GM03348 (cell line): ENCODE measurements at places on chromosomes 5 and 9.

GRCh38 chr9:99859243-99859980 lies 37.7 kb downstream of the NR4A3 start:
- DNase-seq, result peak; percentile 47

DNA sequence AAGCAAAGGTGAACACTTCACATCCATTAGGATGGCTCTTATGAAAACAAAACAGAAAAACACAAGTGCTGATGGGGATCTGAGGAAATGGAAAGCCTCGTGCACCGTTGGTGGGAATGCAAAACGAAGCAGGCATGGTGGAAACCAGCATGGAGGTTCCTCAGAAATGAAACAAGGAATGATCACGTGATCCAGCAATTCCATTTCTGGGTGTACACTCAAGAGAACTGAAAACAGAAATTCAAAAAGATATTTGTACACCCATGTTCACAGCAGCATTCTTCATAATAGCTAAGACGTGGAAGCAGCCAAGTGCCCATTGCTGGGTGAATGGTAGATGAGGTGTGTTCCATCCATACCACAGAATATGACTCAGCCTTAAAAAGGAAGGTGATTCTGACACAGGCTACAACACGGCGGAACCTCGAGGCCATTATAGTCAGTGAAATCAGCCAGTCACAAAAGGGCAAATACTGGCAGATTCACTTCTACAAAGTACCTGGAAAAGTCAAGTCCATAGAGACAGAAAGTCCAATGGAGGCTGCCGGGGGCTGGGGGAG lies 87.2 kb upstream of the RAPGEF1 start:
- DNase-seq, result no peak

GRCh38 chr9:5698810-5699556 lies 70.1 kb downstream of the RIC1 start:
- DNase-seq, result no peak

DNA sequence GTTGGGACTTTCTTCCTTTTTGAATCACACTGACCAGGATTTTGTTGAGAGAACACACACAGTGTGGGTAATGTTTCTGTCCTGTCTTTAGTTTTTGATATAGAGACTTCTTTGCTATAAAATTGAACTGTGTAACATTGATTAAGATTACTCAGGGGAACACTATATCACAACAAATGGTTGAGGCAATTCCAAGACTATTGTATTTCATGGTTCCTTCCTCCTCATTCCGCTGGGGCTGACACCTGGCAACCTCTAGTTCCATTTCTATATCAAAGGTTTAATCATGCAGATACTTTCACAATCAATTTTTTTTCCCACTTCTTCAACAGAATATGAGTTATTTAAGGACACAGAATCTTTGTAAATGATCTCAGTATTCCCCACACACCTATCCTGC lies 182.2 kb downstream of the TAF11L14 start:
- no peak for DNase-seq

DNA sequence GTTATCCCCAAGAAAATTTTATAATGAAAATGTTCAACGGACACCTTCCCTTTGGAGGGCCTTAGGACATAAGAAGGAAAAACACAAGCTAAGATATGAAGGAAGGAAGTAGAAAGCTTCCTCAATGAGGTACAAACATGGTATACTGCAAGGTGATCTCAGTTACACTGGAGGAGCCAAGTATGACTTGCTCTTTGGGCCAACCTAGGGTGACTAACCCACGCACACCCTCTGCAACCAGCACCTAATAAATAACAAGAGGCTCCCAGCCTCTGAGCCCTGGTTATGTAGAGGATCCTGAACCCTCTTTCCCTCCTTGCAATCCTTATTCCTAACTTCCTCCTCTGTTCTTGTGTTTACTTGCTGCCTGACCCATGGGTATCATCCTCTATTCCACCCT lies 38.3 kb upstream of the KCNV2 start:
- no peak for DNase-seq

DNA sequence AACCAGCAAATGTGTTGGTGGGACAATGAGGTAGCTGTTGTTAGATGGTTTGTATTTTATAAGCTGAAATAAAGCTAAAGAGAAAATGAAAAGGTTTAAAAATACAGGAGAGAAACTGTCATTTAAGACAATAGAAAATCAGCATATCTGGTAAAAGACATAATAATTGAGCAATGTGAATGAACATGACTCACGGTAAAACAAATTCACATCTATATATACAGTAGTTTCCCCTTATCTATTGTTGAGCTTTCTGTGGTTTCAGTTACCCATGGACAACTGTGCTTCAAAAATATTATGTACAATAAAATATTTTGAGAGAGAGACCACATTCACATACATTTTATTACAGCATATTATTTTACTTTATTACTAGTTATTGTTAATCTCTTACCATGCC lies 1649.8 kb downstream of the EFNA5 start:
- no peak for DNase-seq

DNA sequence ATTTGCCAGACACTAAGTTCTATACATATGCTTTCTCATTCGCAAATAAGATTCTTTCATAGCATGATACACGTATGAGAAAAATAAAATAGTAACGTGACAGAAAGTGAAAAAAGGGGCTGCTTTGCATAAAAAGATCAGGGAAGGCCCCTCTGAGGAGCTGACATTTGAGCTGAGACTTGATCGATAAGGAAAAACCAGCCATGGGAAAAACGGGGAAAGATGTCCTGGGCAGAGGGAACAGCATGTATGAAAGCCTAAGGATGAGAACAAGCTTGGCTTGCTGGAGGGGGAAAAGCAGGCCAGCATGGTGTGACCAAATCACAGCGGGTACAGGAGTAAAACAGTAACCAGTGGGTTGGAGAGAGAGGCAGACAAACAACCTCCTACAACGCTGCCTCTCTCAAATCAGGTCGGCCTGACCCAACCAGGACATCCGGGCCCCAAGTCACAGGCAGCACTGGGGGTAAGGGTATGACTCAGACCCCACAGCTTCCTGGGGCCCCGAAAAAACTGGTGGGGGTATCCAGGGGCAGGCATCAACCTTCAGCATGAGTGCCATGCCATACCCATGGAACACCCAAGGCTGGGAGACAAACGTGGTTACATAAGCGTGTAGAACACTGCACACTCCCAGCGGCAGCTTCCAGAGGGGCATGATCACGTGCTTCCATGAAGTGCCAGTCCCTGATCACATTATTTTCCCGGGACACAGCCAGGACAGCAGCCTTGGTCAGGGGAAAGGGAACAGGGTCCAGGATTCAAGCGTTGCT lies 2.2 kb downstream of the TNIP1 start:
- no peak for DNase-seq

DNA sequence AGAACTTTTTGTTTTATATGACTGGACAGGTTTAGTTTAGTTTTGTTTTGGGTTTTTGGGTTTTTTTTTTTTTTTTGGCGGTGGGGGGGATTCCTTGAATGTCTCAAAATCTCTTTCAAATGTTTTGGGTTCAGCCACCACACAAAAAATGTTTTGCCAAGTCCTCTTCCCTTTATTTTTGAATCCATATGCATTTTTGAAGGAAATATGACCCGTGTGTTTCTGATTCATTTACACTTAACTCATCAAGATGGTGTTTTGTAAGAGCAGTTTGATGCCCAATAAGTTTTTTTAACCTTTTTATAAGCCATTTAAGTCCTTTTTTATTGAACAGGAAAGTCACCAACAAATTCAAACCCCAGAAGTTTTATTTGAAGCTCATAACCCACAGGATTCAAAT lies 209.8 kb downstream of the CWC27 start:
- DNase-seq, result no peak

DNA sequence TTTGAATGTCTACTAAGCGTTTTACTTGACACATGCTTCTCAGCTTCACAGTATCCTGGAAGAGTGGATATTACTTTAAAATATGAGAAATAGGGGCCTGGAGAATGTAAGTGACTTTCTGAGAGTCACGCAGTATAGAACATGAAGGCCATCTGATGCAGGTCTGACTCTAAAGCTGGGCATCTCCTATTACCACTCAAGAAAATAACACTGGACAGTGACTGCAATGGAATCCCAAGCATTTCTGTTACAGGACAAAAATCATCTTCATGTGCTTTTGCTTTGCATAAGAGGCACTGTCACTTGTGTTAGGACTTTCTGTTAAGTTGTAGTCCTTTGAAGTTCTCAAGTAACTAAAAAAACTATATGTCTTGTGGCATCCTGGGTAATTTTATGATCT lies 335.5 kb downstream of the FBXL7 start:
- DNase-seq, result peak; percentile 5

GRCh38 chr9:32264170-32264864 lies 120.1 kb upstream of the ACO1 start:
- no peak for DNase-seq

GRCh38 chr9:35909274-35909673 lies at the start of gene SPAAR:
SPAAR (plus strand) TSS chr9:35909490; CDS start chr9:35910464, 974 bp downstream.
- no peak for DNase-seq

- DNase-seq, result peak; percentile 98
These were observed at the start of gene RFK for GRCh38 chr9:76394195-76394959. RFK (minus strand) TSS chr9:76394426; CDS start chr9:76394171, 255 bp downstream.

GRCh38 chr5:72232838-72233237 lies 87.2 kb downstream of the MRPS27 start:
- DNase-seq, result no peak

GRCh38 chr5:42321785-42322184 lies 101.5 kb upstream of the GHR start:
- DNase-seq, result no peak
